ENCODE measurements at places on chromosomes 16 and 17. TPM values are rescaled to one million over a fixed set of nuclear protein-coding genes. Genes with fewer than 3 reads are reported as not detected.

AANAT gene
- not detected for total RNA-seq

- DNase-seq: no peak
Measured at GRCh38 chr16:90048347-90048722, 28.8 kb downstream of the PRDM7 start.

GRCh38 chr17:4394208-4395110 lies 28.0 kb upstream of the UBE2G1 start:
- no peak for DNase-seq

- no peak for DNase-seq
Measured at GRCh38 chr17:75344666-75345065, 55.4 kb upstream of the SLC25A19 start.
